NCI-H1436 treated with DMSO at 0.1 percent for 48 hours (cell line): ENCODE measurements at places on chromosomes 4 and X.
A peak's percentile ranks its signal among the peaks of the same experiment; 100 is the strongest.

GRCh38 chr4:60905162-60905561 lies 295.0 kb upstream of the ADGRL3 start:
- no peak for DNase-seq

GRCh38 chr4:24114444-24114843 lies 224.6 kb upstream of the PPARGC1A start:
- no peak for DNase-seq

GRCh38 chrX:585115-585808 lies 45.3 kb upstream of the SHOX start:
- DNase-seq = no peak

- DNase-seq = no peak
These were observed 162.0 kb downstream of the RNF150 start for GRCh38 chr4:140971077-140971792.

GRCh38 chr4:931194-931959 lies 739 bp downstream of the GAK start:
- DNase-seq = no peak

- DNase-seq = no peak
These were observed 103.9 kb upstream of the MAGEB2 start for GRCh38 chrX:30111431-30111830.

DNA sequence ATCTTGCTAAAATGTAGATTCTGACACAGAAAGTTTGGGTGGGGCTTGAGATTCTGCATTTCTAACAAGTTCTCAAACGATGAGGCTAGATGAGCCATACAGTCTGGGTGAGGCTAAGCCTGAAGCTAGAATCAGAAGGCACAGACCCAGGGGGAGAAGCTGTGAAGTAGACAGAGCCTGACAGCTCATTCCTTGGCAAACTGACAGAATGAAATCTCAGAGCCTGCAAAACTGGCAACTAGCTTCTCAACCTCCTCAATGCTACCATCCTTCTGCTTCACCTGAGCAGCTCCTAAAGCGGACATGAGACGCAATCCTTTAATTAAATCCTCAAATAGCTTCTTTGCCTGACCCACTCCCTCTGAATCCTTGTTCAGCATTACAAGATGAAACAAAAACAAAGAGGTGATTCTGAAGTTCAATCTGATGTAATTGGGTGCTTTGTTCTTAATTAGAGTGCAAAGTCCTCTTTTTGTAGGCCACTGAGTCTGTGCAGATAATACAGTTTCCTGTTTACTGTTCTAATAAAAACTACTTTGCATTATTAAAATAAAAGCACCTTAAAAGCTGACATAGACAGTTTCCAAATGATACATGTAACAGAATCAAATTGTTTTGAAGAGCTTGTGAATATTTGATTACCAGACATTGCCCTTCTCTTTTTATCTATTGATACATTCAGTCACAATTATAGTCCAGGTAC lies 71.0 kb upstream of the BMP2K start:
- DNase-seq = no peak

DNA sequence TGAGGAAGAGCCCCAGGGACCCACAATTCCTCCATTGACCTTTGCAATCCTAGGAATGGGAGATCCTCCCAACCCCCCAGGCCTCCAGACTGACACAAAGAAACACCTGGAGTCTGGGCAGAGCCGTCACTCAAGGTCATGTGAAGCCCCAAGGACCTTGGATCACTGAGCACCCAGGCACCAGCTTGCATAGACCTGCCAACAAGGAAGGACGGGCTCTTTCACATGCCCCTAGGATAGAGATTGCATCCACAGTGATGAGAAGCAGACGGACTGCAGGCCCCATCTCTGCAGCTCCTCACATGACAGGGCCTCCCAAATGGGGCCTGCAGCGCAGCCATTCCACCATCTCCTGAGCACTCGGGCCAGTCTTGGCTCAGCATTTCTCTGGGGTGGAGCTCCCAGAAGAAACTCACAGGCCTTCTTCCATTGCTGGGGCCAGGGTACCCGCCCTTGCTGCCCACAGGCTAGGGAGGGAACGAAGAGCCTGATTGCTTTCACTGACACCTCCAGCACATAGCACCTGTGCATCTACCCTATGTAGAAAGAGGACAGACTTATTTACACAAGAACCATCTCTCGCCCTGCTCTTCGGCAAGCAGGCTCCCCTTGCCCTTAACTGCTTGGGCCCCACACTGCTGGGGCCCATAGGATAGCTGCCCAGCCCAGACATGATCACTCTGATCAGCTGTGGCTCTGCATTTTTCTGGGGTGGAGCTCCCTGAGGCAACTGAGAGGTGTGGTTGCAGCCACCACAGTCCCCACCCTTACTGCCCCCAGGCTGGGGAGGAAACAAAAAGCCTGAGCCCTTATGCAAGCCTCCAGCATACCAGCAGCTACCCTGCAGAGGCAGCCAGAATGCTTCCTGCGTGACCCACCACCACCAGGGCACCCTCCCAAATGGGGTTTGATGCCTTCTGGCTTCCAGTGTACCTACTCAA lies 185.7 kb upstream of the ZCCHC13 start:
- DNase-seq = no peak

DNA sequence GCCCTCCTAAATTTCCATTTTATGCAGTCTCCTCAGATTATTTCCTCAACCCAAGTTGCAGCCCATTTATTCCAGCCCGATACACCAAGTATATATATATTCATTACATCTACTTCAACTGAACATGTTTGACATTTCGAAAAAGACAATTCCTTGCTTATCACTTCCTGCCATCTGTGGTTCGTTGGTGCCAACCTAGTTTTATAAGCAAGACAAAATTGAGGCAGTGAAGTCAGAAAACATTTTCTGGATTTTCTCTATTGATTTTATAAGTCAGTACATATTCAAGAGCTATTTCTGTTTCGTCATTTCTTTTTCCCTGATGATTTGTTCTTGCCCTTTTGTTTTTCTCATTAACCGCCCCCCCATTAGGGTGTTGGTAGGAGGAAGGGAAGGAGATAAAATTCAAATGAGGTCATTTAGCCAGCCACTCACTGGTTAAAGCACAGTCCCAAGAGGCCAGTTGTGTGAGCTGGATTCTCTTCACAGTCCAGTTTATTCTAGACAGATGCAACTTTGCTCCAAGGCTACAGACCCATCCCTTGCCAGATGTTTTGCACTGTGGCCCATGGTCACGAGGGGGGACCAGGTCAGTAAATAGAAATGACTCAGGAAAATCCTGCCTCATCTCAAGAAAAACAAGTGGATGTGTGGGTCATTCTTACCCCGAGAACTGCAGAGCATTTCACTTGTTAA lies 20.3 kb upstream of the VEGFD start:
- no peak for DNase-seq

DNA sequence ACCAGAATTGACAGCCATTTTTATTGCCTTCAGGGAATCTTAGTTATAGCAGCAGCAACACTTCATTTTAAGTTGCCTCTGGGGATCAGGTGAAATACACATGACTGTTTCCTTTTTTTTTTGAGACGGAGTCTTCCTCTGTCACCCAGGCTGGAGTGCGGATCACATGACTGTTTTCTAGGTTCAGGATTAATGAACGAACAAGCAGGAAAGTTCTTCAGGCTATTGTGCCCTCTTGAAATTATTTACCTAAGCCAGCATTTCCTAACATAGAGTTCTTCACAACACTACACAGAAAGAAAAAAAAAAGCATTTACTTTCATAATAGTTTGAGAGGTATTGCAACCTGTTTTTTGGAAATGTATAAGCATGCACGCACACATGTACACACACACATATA lies 2032.8 kb downstream of the PCDH7 start:
- DNase-seq = no peak

- peak; percentile 52 for DNase-seq
These were observed 19.2 kb downstream of the PNMA6E start for GRCh38 chrX:153381684-153382532.

GRCh38 chr4:130808492-130808891 lies 1712.5 kb downstream of the C4orf33 start:
- no peak for DNase-seq

- no peak for DNase-seq
These were observed 1.1 kb upstream of the SEPTIN6 start for GRCh38 chrX:119693996-119694451.

GRCh38 chr4:156609421-156609820 lies 362.2 kb downstream of the PDGFC start:
- DNase-seq = no peak

DNA sequence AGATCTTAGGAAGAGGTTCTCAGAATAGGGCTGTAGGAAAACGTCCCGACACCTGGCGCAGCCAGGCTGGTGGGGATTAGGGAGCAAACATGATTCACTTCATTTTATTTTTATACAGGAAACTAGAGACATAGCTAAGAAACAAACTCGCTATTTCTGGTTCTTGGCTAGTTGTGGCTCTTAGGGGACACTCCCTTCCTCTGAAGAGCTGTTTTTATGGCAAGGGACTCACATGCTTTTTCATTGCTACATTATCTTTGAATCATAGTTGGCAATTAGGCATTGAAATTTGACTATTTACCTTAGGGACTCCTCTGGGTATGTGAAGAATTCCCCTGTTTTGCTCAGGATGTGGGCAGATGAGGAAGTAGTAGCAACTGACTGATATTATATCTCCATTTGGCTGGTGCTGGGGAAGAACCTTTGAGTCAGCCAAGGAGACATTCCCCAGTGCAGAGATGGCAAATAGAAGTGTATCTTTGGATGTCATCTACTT lies 174.5 kb downstream of the SMIM20 start:
- DNase-seq = no peak

DNA sequence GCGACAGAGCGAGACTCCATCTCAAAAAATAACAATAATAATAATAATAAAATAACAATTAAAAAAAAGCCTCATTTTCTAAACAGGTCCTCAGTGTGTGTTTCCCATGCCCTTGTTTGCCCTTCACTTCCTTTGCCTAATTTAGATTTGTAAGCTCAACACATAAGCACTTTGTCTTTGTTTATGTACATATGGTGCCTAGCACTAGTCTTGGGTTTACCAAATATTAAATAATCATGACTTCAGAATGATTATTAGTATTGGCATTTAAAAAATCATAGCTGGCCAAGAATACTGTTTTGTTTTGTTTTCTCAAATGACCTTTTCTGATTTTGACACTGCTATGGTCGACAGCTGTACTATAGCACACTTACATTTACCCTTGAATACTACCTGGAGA lies 6.4 kb upstream of the RAPGEF2 start:
- DNase-seq = no peak

- no peak for DNase-seq
These were observed 64.6 kb downstream of the SLAIN2 start for GRCh38 chr4:48405924-48406323.

DNA sequence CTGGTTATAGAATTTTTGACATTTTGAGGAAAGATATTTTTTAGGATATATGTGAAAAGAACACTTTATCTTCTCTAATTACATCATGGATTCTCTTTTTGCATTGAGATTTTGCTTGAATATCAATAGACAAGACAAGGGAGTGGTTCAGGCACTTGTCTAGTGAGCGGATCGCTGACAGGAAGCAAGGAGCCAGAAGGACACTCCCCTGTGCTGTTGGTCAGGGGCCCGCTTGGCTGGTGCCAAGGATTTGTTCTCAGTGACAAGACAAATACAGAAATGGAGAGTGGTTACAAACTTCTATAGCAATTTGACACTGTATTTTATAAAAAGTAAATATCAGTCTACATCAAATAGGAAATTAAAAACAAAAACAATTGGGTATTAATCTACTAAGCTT lies 60.0 kb downstream of the SLC9B1 start:
- DNase-seq = no peak

GRCh38 chrX:34657726-34658070 lies 613 bp upstream of the TMEM47 start:
- DNase-seq = no peak

- DNase-seq = no peak
These were observed 50.3 kb upstream of the HPF1 start for GRCh38 chr4:169807934-169808509.

DNA sequence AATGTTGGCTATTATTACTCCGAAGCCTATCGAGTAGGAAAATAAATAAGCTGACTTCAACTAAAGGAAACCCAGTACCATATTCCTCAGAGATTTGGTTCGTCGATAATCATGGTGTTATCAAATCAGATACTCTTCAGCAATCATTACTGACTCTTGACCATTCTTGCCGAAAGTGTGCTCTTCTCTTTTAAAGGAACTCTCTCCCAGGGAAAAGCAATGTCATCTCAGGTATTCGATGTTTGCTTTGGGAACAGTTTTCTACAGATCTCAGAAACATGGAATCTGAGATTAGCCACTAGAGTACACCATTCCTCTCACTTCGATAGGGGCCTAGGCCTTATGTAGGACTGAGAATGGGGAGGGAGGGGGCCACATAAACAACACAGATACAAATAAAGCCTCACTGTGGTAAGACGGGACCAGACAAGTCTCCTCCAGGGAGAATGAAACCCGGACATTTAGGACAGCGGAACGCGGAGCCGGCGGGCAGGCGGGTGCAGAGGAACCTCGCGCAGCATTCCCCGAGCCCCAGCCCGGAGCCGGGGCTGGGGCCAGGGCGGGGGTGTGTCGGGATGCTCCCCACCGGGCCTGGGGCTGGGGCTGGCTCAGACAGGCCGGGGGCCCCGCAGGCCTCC lies 581 bp downstream of the DNAJB14 start:
- DNase-seq = no peak

GRCh38 chr4:145939441-145939750 lies 773 bp upstream of the ZNF827 start:
- DNase-seq = no peak

DNA sequence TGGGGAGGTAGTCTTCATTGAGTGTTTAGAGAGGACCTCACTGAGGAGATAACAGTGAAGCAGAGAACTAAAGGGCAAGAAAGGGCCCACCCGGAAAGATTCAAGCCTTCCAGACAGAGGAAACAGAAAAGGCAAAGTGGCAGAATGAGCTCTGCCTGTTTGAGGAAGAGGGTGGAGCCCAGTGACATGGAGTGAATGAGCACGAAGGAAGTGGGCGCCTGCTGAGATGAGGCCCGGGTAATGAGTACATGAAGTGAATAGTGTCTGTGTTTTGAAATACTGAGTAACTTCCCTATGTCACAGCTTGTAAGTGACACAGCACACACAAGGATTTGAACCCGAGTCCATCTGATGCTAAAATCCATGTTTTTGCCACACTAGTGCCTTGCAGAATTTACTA lies 32.5 kb upstream of the TLR2 start:
- DNase-seq = no peak

GRCh38 chrX:45068569-45068968 lies 132.1 kb downstream of the DIPK2B start:
- DNase-seq = no peak

DNA sequence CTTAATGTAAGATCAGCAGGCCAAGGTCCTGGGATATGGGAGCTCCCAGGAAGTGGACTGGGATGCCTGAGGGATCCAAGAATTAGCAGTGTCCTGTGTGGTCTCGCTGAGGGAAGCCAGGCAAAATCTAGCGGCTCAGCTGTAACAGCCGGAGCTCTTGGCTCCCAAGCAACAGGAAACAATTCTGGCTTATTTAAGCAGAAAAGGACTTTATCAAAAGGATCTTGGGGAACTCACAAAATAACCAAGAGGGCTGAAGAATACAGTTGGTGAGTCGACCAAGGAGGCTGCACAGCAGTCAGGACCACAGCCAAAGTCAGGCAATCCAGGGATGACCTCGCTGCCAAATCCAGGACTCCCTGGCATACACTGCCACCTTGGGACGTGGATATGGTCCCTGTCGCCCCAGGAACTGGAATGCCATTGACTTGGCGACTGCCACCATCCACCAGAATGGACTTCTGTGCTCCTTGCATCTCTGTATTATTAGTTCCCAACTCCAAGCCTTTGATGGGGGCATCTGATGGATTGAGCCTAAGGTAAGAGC lies 165.3 kb upstream of the BCOR start:
- DNase-seq = no peak
